ENCODE measurements at places on chromosomes 16 and 17. TPM values are rescaled to one million over a fixed set of nuclear protein-coding genes. Genes with fewer than 3 reads are reported as not detected.

GRCh38 chr16:84718-85406, 6.8 kb downstream of the MPG start:
- peaks cover 5% of the 10 kb centered on the region for H3K36me3 ChIP-seq
- H3K4me1 ChIP-seq = peaks cover 33% of the 10 kb centered on the region
- H3K4me3 ChIP-seq = no peak overlapping the region
- no peaks in the 10 kb centered on the region for H3K27me3 ChIP-seq
- DNase-seq = peak; percentile 97

DNA sequence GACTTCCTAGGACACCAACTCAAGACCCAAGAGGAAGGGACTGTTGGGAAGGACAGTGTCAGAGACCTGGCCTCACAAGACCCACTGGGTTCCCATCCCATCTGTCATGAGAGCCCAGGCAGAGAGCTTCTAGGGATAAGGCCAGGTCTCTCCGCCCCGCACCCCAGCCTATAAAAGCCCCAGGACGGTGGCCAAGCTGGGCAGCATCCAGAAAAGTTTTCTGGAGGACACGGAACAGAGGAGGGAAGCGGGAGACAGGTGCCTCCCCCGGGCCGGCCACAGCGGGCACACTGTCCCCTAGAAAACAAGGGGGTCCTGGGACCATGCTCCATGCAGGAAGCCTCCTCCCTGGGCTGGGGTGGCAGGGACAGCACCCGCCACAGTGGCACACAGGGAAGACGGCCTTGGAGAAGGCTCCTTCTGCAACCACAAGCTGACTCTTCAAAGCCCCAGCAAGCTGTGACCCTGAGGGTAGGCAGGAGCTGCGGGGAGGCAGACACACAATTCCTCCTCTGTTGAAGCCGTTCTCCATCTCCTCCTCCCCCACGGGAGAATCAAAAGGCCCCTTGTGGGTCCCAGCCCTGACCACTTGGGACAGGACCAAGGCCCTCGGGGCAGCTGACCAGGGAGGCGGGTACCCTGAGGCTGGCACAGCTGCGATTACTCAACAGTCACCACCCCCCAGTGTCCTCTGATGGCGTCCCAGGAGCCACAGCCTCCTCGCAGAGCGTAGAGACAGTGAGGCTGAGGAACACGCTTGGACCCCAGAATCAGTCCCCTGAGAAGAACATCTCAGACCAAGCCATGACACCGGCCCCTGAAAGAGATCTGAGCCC, 26.1 kb downstream of the TRPV3 start:
- H3K36me3 ChIP-seq = no peaks in the 10 kb centered on the region
- no peaks in the 10 kb centered on the region for H3K4me1 ChIP-seq
- H3K27me3 ChIP-seq = no peaks in the 10 kb centered on the region
- no peak overlapping the region for H3K27ac ChIP-seq
- no peak for DNase-seq

DNA sequence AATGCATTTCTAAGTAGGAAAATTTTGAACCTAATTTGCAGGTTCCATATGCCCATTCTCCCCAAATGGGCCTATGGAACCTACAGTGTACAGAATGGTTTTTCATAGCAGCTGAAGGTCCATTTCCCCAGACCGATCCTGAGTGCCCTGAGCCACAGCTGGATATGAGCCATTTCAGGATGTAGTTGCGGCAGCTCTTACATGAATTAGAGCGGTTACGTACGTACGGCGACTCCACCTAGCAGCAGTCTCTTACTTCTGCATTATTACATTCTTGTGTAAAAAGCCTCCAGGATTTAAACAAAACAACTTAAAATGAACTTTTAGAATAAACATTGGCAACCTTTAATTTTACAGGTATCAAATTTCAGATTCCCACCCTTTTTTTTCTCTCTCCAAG, 225.3 kb downstream of the SNX29 start:
- H3K4me3 ChIP-seq = no peak overlapping the region
- H3K36me3 ChIP-seq = no peaks in the 10 kb centered on the region
- no peaks in the 10 kb centered on the region for H3K27me3 ChIP-seq
- H3K27ac ChIP-seq = no peak overlapping the region
- no peaks in the 10 kb centered on the region for H3K4me1 ChIP-seq

DNA sequence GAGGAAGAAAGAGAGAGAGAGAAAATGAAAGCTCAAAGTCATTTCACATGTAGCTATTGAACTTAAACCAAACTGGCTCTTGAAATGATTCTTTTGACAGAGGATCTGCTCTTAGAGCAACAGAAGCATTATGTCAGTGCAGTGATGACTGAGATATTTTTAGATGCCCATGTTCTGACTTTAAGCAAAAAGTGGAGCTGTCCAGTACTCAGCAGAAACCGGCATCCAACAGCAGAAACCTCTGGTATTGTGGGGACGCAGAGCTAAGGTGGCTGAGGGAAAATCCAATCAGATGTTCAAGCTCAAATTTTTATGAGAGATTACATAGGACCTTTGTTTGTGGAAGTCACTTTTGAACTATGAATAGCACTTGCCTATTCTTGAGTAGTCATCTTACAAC, 69.8 kb upstream of the ANKFN1 start:
- H3K27me3 ChIP-seq = no peaks in the 10 kb centered on the region
- H3K36me3 ChIP-seq = no peaks in the 10 kb centered on the region
- no peak overlapping the region for H3K4me3 ChIP-seq
- H3K27ac ChIP-seq = no peak overlapping the region
- H3K4me1 ChIP-seq = no peaks in the 10 kb centered on the region

- H3K4me1 ChIP-seq = peaks cover 43% of the 10 kb centered on the region
- H3K4me3 ChIP-seq = peak within 1 kb of the TSS; percentile 7
- no peaks in the 10 kb centered on the region for H3K27me3 ChIP-seq
- no peaks in the 10 kb centered on the region for H3K36me3 ChIP-seq
- peak; percentile 95 for DNase-seq
Observed at GRCh38 chr16:57628008-57628781, at the start of gene ADGRG1. Gene ADGRG1 (plus strand): TSS chr16:57628630. CDS start chr16:57650288, 21,658 bp downstream.

DNA sequence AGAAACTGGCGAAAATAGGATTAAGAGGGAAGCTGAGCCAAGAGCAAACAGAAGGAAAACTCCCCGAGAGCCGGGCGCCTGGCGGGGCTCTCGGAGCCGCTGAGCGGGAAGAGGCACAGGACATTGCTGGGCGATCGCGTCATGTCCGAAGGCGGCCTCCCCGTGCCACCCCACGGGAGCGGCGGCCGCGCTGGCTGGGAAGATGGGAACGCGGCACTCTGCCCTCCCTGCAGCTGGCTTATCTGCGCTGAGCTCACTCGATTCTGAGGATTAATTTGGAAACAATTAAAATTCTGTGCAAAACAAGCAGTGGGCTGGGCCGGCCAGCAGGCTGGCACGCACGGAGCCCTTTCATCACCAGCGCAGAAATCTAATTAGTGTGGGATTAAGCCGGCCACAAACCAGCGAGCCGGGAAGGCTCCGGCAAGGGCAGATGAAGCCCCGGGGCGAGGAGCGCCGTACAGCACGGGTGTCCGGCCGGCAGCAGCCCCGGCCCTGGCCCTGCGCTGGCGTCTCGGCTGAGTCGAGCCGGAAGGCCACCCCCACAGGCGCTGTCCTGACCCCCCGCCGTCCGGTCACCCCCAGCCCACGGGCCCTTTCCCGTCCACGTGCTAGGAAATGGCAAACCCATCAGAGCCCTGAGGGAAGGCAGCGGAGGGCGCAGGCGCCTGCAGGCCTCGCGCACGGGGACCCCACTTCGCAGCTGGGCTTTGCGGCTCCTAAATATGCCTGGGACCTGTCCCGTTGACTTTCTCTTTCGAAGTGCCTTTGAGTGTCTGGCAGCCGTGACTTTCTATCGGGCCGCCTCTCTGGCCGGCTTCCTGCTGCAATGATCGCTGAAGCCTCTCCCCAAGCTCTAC, 37.9 kb downstream of the SOX8 start:
- no peaks in the 10 kb centered on the region for H3K27me3 ChIP-seq
- no peaks in the 10 kb centered on the region for H3K4me1 ChIP-seq
- H3K27ac ChIP-seq = no peak overlapping the region
- no peaks in the 10 kb centered on the region for H3K36me3 ChIP-seq
- no peak overlapping the region for H3K4me3 ChIP-seq

GRCh38 chr16:3266873-3267537, 10.6 kb upstream of the MEFV start:
- no peaks in the 10 kb centered on the region for H3K27me3 ChIP-seq
- peak; percentile 48 for DNase-seq
- peaks cover 3% of the 10 kb centered on the region for H3K4me1 ChIP-seq
- H3K4me3 ChIP-seq = no peak overlapping the region
- no peak overlapping the region for H3K27ac ChIP-seq

GRCh38 chr17:33115366-33115765, 123.7 kb downstream of the SPACA3 start:
- no peak overlapping the region for H3K27ac ChIP-seq
- no peaks in the 10 kb centered on the region for H3K36me3 ChIP-seq

DNA sequence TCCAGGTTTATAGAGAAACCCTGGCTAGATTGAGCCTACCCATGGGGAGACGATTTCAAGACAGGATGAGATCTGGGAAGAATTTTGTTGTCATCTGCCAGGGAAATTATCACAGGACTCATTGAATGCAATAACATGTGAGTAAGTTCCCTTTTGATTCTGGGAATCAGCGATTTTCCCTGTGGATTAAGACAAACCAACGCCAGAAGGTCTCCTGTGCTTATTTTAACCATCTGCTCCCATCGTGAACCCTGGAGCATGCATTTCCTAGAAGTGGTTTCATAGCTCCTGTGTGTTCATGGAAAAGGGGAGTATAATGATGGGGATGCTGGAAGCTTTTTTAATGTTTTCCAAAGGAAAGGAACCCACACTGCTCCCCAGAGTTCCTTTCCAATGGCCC, 21.0 kb upstream of the ARHGAP44 start:
- no peak overlapping the region for H3K27ac ChIP-seq
- no peaks in the 10 kb centered on the region for H3K4me1 ChIP-seq
- no peaks in the 10 kb centered on the region for H3K36me3 ChIP-seq
- no peak overlapping the region for H3K4me3 ChIP-seq

GRCh38 chr16:27369806-27370205, 32.2 kb upstream of the IL21R start:
- no peaks in the 10 kb centered on the region for H3K27me3 ChIP-seq
- no peak overlapping the region for H3K27ac ChIP-seq
- no peak for DNase-seq
- H3K4me3 ChIP-seq = no peak overlapping the region
- H3K36me3 ChIP-seq = no peaks in the 10 kb centered on the region
- H3K4me1 ChIP-seq = peaks cover 19% of the 10 kb centered on the region

GRCh38 chr17:39867880-39868553, at the start of gene ZPBP2:
Gene ZPBP2 (plus strand): TSS chr17:39868202. CDS start chr17:39868355, 153 bp downstream.
- H3K36me3 ChIP-seq = no peaks in the 10 kb centered on the region
- no peaks in the 10 kb centered on the region for H3K4me1 ChIP-seq
- DNase-seq = no peak
- H3K27ac ChIP-seq = no peak within 1 kb of the TSS
- peaks cover 50% of the 10 kb centered on the region for H3K27me3 ChIP-seq

GRCh38 chr17:42422958-42423712, at the start of gene CAVIN1:
Gene CAVIN1 (minus strand): TSS chr17:42423256. CDS start chr17:42423097, 159 bp downstream.
- peak; percentile 95 for DNase-seq
- H3K4me3 ChIP-seq = peak within 1 kb of the TSS; percentile 79
- H3K27me3 ChIP-seq = no peaks in the 10 kb centered on the region
- peaks cover 24% of the 10 kb centered on the region for H3K4me1 ChIP-seq
- no peaks in the 10 kb centered on the region for H3K36me3 ChIP-seq

DNA sequence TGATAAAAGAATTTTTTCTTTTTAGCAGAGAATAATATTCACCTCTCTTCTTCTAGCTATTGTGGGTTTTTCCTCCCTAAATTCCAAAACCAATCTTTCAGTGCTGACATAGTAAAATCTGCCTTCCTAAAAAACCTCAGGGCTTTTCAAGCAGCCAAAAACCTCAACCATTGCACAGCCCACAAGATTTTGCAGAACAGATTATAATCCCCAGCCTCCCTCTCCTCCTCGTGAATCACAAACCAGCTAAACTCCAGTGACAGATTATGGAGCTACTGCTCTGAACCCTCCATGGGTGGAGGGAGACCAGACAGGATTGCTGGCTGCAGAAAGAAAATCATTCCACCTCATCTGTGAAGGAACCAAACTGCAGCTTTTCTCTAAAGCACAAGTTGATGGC, 341.6 kb downstream of the SOX9 start:
- H3K27me3 ChIP-seq = no peaks in the 10 kb centered on the region
- H3K4me1 ChIP-seq = no peaks in the 10 kb centered on the region
- H3K36me3 ChIP-seq = no peaks in the 10 kb centered on the region
- H3K27ac ChIP-seq = no peak overlapping the region
- DNase-seq = no peak

DNA sequence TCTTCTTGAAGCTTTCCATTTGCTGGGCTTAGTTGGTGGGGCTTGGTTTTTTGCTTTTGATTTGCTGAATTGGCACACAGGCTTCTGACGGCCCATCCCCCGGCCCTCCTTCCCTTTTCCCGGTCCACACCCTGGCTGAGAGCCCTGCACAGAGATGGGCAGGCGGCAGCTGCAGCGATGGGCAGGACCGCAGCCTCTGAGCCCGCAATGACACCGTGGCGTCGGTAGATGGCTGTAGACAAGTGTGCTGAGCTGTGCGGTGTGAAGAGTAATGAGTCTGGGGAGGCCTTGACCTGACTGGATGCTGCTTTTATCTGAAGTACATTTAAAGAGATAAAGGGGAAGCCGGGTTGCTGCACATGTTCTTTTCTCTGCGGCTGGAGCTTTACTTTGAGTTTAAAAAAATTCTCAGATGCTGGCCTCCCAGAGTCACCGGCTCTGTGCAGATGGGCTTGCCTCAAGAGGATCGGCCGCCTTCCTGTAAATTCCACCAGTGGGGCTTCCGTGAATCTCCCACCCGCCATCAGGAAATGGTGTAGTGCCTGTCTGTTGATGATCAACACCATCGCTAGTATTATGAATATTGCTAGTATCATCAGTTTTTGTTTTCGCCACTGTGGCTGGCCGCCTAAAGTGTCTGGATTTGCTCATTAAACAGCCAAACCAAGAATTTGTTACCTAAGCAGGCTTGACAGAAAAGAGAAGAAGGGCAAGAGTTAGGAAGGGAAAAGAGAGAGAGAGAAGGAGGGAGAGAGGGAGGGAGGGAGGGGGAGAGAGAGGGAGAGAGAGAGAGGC, 245.6 kb upstream of the RBFOX1 start:
- no peak overlapping the region for H3K4me3 ChIP-seq
- DNase-seq = no peak
- no peaks in the 10 kb centered on the region for H3K27me3 ChIP-seq
- no peaks in the 10 kb centered on the region for H3K4me1 ChIP-seq

PRSS33 gene
- total RNA-seq = not detected

AIPL1 gene
- total RNA-seq = not detected

MSRB1 gene
- 20.7 TPM for total RNA-seq

TP53TG3 gene
- not detected for total RNA-seq

MYOCD gene
- total RNA-seq = not detected

CAVIN1 gene
- total RNA-seq = 663 TPM

BCAR1 gene
- total RNA-seq = 237 TPM

CNTNAP4 gene
- total RNA-seq = not detected

ATAD5 gene
- total RNA-seq = 9.4 TPM

TM4SF5 gene
- not detected for total RNA-seq

PRAC1 gene
- total RNA-seq = not detected
